ENCODE measurements at places on chromosomes 2 and 18. TPM values are rescaled to one million over a fixed set of nuclear protein-coding genes. Genes with fewer than 3 reads are reported as not detected.

Gene QPCT
- total RNA-seq: 9.0 TPM

Gene CERKL
- total RNA-seq: not detected

Gene CRYBA2
- not detected for total RNA-seq

Gene NDUFB3
- total RNA-seq: 55.9 TPM

Gene NT5C1B
- total RNA-seq: not detected

Gene RAB10
- total RNA-seq: 84.0 TPM

Gene LONRF2
- total RNA-seq: 1.0 TPM

Gene MPP4
- total RNA-seq: 1.1 TPM
